A172 (cell line): ENCODE measurements at places on chromosomes 3 and 15. TPM values are rescaled to one million over a fixed set of nuclear protein-coding genes. Genes with fewer than 3 reads are reported as not detected.

Gene TMEM108
- total RNA-seq = not detected in 2 replicates

Gene SNURF
- total RNA-seq = 0.84 TPM in 1 of 2 replicates, not detected in the other

Gene VGLL3
- not detected in 2 replicates for total RNA-seq

Gene TMCC1
- 9.0 and 14.7 TPM in 2 replicates for total RNA-seq

- DNase-seq = no peak
These were observed 37.1 kb downstream of the TMEM158 start for GRCh38 chr3:45188719-45189659.

DNA sequence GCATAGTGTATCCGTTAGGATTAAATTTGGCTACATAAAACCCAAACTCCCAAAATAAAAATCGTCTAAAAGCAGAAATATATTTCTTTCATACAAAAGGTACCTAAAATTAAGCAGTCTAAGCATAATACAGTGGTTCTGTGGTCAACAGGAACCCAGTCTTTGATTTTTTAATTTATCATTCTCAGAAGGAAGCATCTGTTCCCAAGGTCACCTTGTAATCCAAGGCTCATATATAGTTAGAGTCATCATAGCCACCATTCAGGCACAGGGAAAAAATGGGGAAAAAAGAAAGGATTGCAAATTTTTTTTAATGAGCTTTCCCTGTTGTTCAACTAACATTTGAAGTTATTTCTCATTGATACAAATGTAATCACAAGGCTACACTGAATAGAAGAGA lies 983.2 kb downstream of the PLOD2 start:
- no peak for DNase-seq

Gene TMEM87A
- total RNA-seq = 57.1 and 57.2 TPM in 2 replicates

- DNase-seq = no peak
These were observed 117.3 kb upstream of the LYSMD4 start for GRCh38 chr15:99850517-99850916.

DNA sequence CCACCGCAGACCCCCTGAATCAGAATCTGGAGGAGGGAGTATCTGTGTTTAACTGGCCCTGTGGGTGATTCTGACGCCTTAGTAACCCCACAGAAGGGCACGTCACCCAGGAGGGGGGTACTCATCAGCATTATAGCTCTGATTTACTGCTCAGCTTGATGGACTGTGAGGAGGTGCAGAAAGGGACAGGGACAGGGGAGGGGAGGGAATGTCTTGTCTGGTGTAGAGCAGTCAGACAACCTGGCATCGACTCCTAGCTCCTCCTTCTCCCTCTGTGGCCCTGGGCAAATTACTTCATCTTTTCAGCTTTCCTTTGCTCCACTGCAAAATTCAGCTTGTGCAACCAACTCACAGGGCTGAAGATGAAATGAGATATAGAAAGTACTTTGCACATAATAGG lies 42.3 kb upstream of the GLCE start:
- no peak for DNase-seq
